ENCODE measurements at places on chromosomes 6 and 20.

GRCh38 chr20:54212226-54212625 is 4.3 kb downstream of the PFDN4 start:
- no peak for DNase-seq

GRCh38 chr20:24032400-24032898 is 43.9 kb upstream of the GGTLC1 start:
- DNase-seq, result no peak

DNA sequence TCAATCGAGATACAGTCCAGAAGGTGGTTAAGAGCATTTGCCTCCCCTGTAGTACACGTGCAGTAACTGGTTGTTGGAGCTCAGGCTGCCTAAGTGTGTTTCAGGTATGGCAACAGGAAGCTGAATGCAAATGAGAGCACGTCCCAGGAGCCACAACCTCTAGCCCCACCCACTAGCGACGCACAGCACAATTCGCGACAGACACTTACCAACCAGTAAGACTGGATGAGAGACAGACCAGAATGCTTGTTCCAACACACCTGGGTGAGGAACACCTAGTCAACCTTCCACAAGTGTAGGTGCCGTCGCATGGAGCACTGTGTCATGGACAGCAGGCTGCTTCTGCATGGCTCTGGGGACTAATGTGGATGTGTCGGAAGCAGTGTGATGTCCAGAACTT is 7.2 kb upstream of the SERPINB1 start:
- peak; percentile 67 for DNase-seq

DNA sequence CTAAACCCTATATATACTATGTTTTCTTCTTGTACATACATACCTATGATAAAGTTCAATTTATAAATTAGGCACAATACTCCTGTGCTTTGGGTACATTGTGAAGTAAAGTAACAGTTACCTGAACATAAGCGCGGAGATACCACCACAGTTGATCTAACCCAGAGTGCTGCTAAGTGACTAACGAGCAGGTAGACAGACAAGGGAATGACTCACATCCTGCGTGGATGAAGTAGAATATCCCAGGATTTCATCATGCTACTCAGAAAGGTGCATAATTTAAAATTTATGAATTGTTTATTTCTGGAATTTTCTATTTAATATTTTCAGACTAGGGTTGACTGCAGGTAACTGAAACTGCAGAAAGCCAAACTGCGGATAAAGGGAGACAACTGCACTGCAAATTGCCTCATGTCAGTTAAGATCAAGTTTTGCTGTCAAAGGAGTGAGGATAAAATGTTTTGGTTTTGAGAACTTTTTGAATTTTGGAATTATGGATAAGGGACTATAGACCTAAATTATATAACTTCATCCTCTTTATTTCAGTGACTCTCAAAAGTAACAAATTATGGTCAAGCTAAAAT is 14.4 kb downstream of the MKKS start:
- no peak for DNase-seq

DNA sequence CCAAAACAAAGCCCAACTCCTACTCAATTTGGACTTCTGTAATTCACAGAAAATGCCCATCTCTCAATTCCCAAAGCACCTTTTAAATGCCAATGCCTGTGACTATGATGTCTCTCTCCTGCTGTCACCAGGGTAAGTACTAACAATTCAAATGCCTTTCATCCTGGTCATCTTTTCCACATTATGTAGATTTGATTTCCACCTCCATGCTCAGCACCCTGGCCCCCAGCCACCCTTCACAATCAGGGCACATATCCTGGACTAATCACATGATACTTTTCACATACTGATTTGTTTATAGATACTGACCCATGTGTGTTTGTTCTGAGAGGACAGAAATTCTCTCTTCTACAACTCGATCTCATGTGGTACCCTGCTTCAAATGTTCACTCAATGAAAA is 236.3 kb downstream of the PTPRK start:
- no peak for DNase-seq

DNA sequence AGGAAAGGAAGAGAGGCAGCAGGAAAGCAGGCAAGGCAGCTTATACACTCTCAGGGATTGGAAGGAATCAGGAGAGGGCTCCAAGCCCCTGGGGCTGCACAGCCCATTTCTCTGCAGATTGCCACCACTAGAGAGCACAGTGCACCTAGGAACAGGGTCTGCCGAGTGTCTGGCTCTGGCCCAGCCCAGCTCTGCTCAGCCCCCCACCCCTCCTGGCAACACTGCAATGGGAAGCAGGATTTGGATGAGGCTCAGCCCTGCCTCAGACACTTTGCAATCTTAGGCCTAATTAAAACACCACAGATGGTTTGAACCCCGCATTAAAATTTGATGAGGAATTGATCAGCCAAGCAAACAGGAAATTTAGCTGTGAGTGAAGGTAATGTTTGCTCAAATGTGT is 252.7 kb downstream of the DHX35 start:
- DNase-seq, result no peak

DNA sequence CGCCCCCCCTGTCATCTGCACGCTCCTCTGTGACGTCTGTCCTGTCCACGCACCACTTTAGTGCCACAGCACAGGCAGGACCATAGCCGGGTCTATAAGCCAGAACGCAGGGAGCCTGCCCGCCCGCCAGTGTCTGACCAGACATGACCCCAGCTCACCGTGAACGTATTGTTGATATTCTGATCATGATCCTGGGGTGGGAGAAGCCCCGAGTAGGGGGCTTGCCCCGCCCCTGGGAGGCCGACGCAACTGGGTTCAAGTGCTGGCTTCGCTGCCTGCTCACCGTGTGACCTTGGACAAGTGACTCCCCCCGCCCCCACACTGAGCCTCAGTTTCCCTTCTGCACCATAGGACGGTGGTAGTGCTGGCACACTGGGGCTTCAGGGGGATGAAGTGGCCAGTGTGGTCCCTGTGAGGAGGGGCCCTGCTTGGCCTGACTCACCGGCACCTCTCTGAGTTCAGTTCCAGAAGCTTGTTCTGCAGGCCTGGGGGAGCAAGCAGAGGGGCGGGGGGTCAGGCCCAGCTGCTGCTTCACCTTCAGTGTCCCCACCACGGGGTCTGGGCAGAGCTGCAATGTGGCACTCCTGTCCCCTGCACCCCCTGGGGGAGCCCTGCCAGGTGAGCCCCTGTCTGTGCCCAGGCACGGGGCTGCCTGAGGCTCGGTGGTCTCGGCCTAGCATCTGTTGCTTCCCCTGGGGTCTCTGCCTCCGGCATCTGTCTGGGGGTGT is 9.2 kb downstream of the RBBP8NL start:
- no peak for DNase-seq

DNA sequence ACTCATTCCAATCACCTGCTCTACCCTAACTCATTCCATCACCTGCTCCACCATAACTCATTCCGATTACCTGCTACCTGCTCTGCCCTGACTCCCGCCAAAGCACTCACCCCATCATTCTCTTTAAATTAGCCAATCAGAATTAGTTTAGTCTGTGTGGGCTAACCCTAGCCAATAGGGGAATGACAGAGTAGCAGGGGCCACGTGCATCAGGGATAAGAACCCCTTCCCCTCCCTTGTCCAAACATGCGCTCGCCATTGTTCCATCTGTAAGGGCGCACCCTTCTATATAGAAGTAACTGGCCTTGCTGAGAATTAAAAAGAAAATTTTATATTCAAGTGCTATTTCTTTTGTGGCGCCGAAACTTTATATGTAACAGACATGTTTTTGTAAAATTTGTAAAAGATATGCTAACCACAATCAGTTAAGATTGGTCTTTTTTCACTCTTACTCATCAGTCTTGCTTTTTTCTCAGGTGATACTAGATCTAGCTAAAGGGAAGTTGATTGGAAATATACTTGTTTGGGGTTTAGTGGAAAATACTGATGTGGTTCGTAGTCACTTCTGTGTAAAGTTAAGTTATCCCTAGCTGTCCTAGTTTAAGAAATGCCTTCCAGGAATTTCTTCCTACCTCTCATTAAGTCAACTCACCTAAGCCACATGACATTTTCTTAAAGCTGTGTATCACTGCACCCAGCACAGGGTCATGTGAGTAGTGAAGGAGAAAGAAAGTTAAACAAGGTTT is 16.5 kb downstream of the RTN4IP1 start:
- DNase-seq, result no peak

GRCh38 chr6:142927904-142928303 is 17.1 kb downstream of the HIVEP2 start:
- DNase-seq, result no peak

DNA sequence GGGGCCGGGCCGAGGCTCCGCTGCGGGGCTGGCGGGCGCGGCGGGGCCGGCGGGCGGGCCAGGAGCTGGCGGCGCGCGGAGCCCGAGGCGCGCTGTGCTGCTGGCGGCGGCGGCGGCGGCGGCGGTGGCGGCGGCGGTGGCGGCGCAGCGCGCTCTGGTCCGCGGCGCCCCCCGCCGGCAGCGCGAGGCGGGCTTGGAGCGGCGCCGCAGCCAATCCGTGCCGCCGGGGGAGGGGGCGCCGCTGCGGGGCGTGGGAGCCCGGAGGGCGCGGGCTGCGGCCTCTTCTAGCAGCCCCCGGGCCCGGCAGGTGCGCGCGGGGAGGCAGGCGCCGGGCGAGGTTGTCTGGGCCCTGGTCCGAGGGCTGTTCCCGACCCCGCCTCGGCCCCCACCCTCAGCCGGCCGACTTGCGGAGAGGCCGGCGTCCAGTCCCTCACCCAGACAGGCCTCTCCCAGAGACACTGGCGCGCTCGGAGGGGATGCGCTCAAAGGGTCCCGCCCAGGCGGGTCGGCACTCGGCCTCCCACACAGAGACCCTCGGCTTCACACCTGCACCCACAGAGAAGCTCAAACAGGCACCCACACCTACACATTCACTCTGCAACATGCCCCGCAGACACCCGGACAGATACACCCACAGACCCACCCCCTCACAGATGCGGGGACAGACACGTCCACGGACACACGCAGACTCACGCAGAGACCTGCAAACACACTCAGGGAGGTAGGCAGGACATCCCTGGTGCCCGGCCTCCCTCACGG is at the start of gene RIMS4:
RIMS4 (minus strand) TSS at position 156 of the 759 bp plus-strand sequence. CDS start 275 bp downstream, outside the sequence.
- DNase-seq, result no peak

DNA sequence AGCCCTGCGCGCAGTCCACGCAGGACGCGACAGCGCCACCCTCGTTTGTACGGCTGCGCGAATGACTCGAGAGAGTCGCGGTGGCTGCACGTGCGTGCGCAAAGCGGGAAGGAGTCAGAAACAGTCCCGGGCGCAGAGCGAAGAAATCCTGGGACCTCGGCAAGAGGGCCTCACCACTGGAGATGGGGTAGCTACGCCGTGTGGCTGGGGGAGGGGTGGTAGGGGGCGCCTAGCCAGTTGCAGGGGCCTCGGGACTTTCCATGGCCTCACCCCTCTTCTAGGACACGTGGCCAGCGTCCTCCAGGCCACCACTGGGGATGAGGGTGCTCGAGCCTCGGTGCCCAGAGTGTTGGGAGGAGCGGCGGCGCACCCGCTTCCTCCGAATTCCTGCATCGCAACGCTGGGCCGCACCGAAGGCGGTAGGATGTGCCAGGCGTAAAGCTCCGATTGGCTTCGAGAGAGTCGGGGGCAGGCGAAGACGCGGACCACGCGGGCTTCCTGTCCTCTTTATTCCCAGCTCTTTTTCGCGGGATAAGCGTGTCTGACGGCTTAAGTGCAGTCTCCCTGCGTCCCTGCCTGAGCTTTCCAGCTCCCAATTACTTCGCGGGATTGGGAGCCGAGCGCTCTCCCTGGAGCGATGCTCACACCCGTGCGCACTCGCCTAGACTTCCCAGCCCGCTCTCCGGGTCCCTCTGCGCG is 38.7 kb downstream of the NCR2 start:
- DNase-seq, result peak; percentile 23

DNA sequence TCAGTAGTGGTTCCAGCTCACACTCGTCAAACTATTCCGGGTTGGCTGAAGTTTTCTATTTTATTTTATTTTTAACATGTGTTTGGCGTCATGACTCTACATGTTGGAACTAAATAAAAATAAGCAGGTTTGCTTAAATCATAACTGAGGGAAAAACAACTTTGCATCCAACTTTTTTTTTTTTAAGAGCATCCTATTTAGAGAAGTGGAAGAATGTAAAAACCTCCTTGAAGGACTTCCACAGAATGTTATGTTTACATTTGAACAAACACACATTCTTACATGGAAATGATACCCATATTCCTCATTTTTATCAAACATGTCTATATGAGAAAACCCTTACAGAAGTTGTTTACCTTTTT is 659 bp downstream of the PRDM1 start:
- no peak for DNase-seq

- DNase-seq, result no peak
These were observed 17.2 kb downstream of the CYP39A1 start for GRCh38 chr6:46635462-46635861.

GRCh38 chr6:107646176-107646575 is 156.3 kb downstream of the SOBP start:
- no peak for DNase-seq

GRCh38 chr6:90192857-90193256 is 103.8 kb downstream of the BACH2 start:
- DNase-seq, result no peak

DNA sequence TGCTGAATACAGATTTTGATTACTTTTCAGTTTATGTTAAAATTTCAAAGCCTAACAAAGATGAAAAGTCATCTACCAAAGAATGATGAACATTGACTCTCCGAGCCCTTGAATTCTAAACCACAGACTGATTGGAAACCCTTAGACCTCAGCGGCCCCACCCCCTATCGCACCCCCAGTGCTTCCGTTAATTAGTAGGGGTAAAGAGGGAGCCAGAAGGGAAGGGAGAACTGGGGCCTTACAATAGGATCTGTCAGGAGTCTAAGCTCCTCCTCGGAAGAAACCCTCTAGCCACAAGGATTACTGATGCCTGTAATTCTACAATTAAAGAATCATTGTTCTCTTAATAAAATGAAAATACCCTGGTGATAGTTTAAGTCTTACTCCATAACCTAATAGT is 79.7 kb upstream of the JARID2 start:
- DNase-seq, result no peak

DNA sequence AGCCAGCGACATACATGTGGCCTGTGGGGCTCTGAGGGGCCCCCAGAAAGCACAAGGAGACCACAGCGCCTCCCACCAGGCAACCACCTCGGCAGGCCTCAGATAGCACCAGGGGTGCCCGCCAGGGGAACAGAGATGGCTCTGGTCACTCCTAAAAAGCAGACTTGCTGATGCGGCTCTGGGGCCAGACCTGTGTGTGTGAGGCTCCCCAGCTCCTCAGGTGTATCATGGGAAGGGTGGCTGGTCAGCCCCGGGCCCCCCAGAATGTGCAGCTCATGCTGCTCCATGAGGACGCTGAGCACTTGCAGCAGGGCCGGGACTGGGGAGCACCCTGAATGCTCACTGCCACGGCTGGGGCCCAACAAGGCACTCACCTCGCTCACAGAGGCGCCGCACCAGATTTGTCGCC is 60.2 kb downstream of the PYGB start:
- DNase-seq, result no peak

DNA sequence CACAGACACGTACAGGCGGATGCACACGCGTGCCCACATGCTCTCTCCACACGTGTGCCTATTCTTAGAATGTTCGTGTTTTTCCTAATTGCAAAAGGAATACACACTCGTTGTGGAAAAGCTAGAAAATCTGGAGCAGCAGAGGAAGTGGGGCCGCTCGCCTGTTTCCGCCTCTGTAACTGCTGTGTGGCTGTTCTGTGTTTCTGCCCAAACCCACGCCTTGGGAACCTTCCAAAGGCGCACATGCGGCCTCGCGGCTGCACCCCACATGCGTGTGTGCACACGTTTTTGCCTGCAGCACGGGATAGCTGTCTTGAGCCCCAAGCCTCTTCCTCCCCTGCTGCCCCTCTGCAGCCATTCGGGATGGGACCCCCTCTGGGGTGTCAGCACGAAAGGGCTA is 12.2 kb downstream of the SLC17A9 start:
- no peak for DNase-seq

- DNase-seq, result peak; percentile 42
These were observed 48.7 kb upstream of the RPS6KA2 start for GRCh38 chr6:166675736-166676135.

GRCh38 chr20:13401596-13401995 is 180.5 kb downstream of the ISM1 start:
- no peak for DNase-seq

GRCh38 chr20:16926626-16927430 is 178.7 kb downstream of the OTOR start:
- DNase-seq, result peak; percentile 55

All from NCI-H510A treated with DMSO at 0.1 percent for 48 hours (cell line).